ENCODE measurements at places on chromosomes 11 and 22. TPM values are rescaled to one million over a fixed set of nuclear protein-coding genes. Genes with fewer than 3 reads are reported as not detected.

Gene RFPL2
- total RNA-seq, result not detected

Gene KCNQ1
- total RNA-seq, result not detected

Gene MUC6
- total RNA-seq, result not detected

Gene CHORDC1
- 78.6 TPM for total RNA-seq

Gene EMID1
- 0.08 TPM for total RNA-seq

Gene RRAS2
- total RNA-seq, result 96.4 TPM

Gene NCF4
- total RNA-seq, result not detected

Gene OR52I2
- not detected for total RNA-seq

Gene WNT7B
- total RNA-seq, result not detected

Gene KREMEN1
- 8.8 TPM for total RNA-seq

Gene CCDC87
- 0.15 TPM for total RNA-seq
